ENCODE measurements at places on chromosomes 7 and 10. TPM values are rescaled to one million over a fixed set of nuclear protein-coding genes. Genes with fewer than 3 reads are reported as not detected.

CYP2C18 gene
- 0.17 TPM for total RNA-seq

ACBD7 gene
- 0.51 TPM for total RNA-seq

FBXO24 gene
- 0.82 TPM for total RNA-seq

DRGX gene
- not detected for total RNA-seq

POLR2J2 gene
- 5.1 TPM for total RNA-seq

ADAM8 gene
- 2.3 TPM for total RNA-seq

DNA sequence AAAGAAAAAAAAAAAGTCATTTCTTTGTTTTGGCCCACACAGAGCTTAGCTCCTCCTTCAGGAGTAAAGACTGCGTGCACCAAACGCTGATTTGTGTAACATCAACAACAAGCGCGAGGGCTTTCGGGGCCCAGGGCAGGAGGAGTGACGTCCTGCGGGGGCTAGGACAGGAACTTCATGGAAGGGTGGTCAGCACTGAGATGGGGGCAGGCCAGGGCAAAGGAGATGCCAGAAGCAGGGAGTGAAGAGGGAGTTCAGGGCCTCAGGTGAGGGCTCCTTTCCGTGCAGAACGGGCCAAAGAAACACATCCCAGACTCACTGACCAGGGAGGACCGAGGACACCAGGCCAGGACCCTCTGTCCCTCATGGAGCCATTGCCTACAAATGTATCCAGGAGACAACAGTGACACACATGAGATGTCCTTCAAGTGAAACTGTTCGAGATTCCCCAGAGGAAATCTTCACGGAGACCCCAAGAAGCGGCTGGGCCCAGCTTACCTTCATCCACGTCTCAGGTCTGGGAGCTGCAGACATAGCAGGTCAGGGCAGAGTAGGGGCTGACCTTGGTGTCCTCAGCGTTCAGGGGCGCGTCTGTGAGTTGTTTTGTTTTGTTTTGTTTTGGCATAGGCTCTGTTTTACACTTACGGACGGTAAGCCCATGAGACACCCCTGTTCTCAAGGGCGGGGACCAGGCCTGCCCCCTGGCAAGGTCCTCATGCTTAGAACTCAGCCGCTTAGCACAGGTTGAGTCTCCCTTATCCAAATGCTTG, 30.4 kb upstream of the SHH start:
- DNase-seq, result no peak

GRCh38 chr7:4123823-4124222, 558.3 kb upstream of the FOXK1 start:
- DNase-seq, result peak; percentile 68

GRCh38 chr10:31709476-31709875, 219.2 kb downstream of the ARHGAP12 start:
- no peak for DNase-seq

- no peak for DNase-seq
Measured at GRCh38 chr10:129332476-129332875, 134.6 kb upstream of the MGMT start.

GRCh38 chr7:132436121-132436520, 140.1 kb downstream of the PLXNA4 start:
- no peak for DNase-seq

- DNase-seq, result no peak
Measured at GRCh38 chr7:17333221-17333620, 34.8 kb downstream of the AHR start.

DNA sequence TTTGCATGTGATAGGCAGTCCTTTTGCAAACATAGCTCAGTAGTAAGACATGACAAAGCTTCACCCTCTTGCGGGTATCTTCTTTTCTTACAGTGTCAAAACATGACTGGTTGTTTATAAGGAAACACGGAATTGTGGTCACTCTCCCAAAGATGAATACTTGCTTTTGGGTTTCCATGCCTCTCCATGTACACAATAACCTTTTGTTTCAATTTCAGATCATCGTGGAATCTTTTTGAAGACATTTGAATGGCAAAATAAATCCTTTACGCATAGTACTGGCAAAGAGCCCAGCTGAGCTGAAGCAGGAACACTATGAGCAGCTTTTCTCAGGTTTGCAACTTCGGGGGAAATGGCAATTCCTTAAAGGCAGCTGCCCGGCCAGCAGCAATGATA, 156.8 kb upstream of the FRMD4A start:
- no peak for DNase-seq

- DNase-seq, result no peak
Measured at GRCh38 chr7:641269-641671, 85.2 kb upstream of the DNAAF5 start.

DNA sequence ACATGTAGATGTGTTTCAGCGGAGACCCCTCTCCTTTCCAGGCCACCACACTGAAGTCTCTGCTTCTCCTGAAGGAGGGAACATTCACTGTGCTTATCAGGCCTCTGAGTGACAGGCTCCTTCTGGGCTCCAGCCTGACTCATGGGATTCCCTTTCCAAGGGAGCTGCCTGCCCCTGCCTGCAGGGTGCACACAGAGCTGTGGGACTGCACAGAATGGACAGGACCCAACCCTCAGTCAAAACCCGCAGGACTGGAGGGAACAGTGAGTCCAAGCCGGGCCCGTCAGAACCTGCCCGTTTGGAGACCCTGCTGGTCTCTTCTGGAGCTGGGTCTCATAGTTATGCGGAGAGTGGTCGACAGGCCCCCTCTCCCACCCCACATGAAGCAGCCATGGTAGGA, 32.6 kb downstream of the PLAC9 start:
- DNase-seq, result peak; percentile 87

- no peak for DNase-seq
Measured at GRCh38 chr10:95422233-95422632, 131.4 kb upstream of the PDLIM1 start.

- no peak for DNase-seq
Measured at GRCh38 chr10:64574371-64574770, 1053.2 kb downstream of the REEP3 start.
